ENCODE measurements at places on chromosomes 5 and 9.

- DNase-seq = no peak
These were observed 32.2 kb downstream of the LNPEP start for GRCh38 chr5:96968074-96968473.

GRCh38 chr9:14692470-14693250 lies 572 bp downstream of the ZDHHC21 start:
- DNase-seq = peak; percentile 33

- no peak for DNase-seq
These were observed 60.4 kb downstream of the SGCD start for GRCh38 chr5:156387391-156387790.

GRCh38 chr9:126842977-126843799 lies 17.3 kb upstream of the ZBTB34 start:
- no peak for DNase-seq

GRCh38 chr5:159362220-159362619 lies 31.9 kb upstream of the IL12B start:
- DNase-seq = no peak

- DNase-seq = no peak
These were observed 168.1 kb downstream of the NR3C1 start for GRCh38 chr5:143235423-143235822.

DNA sequence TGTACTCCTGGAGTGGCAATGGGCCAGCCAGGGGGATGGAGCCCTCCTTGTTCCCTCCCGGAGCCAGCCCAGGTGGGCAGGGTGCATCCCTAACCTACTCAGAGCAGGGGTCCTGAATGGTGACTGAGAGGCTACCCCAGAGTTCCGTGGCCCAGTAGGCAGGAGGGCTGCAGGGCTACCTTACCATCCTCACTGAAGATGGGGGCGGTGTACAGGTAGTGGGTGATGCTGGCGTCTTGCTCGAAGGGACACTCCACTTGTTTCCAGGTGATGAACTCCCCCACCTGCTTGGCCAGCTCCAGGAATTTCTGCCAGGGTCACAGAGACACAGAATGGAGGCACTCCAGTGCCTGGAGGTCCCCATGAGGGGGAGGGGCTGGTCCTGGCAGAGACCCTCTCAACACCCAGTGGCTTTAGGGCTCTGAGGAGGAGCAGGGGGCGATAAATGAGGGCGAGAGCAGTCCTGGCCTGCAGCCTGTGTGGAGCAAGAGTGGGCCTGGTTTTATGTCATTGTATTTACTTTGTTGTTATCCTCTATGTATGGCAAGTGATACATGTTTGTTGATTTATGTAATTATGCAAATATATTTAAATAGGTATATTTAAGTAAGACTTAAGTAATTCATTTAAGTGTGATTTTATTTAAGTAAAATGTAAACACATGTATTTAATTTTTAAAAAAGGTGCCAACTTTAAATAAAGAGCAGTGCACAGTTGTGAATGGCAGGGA lies 39.9 kb upstream of the RNF130 start:
- no peak for DNase-seq

DNA sequence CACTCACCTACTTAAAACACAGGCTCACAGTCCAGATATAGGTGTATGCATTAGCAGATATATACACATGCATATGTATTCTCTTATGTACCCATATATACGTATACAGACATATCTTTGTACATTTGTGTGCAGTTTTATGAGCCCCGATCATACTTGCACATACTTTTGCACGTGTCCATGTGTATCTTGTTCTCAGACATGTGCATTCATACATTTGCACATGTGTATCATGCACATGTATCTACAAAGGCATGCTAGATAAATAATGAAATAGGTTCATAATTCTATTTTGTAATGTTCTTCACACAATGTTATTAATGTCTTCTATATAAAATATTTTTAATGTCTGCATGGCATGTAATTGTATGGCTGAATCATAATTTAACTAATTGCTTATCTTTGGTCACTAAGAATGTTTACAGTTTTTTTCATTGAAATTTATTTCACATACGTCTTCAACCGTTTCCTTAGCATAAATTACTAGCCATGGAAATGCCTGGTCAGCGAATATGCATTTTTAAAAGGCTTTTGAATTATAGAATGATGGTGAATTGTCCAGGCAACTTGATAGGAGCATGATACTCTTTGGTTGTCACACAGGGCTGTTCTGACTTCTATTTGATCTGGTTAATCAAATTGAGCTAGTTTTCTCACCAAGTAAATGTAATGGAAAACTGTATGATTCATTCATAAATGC lies 2.6 kb downstream of the NDFIP1 start:
- DNase-seq = no peak

Data from NCI-H510A (cell line).